ENCODE measurements at places on chromosomes 4 and X.

DNA sequence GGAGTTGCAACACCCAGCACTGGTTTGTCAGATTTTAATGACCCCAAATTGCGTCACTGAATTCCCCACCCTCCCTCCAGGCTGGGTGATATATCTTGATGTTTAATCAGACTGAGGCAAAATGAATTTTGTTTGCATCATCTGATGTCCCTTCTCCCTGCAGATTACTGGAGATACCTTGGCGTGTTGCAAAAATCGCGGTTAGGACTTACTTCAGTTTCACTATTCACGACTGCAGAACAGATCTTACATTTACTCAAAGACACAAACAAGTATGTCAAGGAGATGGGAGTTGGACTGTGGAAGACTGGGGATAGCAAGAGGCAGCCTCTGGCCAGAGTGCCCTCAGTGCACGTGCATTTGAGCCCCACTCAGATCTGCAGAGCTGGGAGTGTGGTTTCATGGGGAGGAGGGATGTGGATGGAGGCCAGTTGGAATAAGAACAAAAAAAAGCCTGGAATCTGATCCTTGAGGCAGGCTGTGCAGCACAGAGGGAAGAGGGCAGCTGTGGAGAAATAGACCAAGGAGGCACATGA lies 92.2 kb upstream of the MTM1 start:
- no peak for DNase-seq

DNA sequence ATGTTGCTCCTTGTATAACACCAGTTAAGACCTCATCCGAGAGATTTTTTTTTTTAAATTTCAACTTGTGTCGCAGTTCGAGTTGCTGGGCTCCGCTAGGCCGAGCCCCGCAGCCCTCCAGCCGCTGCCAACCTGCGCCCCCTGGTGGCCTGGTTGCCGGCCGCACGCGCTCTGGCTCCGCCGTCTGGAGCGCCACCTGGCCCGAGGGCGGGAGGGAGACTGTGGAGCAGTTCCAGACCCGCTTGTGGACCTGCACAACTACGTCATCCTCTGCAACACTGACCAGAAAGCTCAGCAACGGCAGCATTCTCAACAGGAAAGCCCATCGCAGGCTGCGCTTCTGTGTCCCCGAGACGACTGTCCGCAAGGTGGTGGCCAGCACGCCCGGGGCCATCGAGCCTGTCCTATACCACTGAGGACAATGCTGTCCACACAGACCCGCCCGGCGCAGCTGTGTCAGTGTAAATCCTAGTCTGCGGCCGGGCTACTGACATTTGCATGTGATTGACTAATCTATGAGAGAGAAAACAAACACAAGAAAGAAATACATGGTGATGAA lies 39.1 kb downstream of the ARL9 start:
- peak; percentile 57 for DNase-seq

- DNase-seq: no peak
Measured at GRCh38 chr4:4564522-4564921, 22.7 kb upstream of the STX18 start.

- DNase-seq: no peak
Measured at GRCh38 chr4:145755802-145756201, 75.9 kb downstream of the C4orf51 start.

DNA sequence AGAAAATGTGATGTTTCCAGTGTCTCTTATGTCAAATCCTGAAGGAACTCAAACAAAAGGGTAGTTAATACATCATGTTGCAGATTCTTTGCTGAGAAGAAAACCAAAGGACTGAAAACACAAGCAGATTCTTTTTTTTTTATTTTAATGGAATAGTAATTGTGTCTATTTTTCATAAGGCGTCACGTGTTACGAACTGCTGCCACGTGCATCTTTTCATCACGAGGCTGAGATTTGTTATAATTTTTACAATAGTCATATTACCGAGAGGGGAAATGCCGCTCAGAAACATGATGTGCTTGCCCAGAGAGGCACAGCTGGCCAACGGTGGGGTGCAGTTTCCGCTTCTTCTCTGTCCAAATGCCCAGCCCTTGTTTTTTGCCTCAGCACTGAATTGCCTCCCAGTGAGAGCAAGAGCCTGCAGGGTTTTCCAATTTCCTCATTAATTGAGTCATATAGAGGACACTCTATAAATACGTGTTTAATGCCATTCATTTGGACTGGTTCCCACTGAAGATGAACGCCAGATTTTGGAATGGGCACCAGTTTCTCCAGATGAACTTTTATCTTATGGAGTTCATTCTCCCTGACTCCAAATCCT lies 225.3 kb downstream of the STK32B start:
- no peak for DNase-seq

- DNase-seq: no peak
Measured at GRCh38 chrX:31445542-31445941, 373.7 kb upstream of the FTHL17 start.

- DNase-seq: no peak
Measured at GRCh38 chrX:106450405-106450804, 161.4 kb upstream of the RADX start.

GRCh38 chrX:47583240-47583861 lies 1.1 kb downstream of the TIMP1 start:
- DNase-seq: no peak

GRCh38 chr4:11505221-11505971 lies 76.7 kb upstream of the HS3ST1 start:
- no peak for DNase-seq

- DNase-seq: no peak
Measured at GRCh38 chr4:7392438-7393421, 42.0 kb downstream of the PSAPL1 start.

DNA sequence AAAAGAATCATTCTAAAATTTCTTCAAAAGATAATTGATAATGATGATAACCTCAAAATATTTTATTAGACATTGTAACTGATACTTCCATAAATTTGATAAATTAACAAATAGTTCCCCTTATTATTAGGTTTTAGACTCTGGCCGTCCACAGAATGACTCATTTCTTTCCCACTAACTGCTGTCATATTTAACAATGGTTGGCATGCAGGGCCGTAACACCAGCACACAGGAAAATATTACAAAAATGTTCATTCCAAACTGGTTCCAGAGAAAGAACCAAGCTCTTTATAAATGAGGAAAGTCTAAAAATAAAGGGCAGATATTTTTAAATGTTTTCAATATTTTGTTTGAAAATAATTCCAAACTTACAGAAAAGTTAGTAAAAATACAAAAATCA lies 28.2 kb downstream of the WDFY3 start:
- no peak for DNase-seq

- no peak for DNase-seq
Measured at GRCh38 chr4:145181091-145181501, 707 bp upstream of the OTUD4 start.

GRCh38 chrX:134933911-134934310 lies 56.9 kb upstream of the SMIM10 start:
- peak; percentile 17 for DNase-seq

DNA sequence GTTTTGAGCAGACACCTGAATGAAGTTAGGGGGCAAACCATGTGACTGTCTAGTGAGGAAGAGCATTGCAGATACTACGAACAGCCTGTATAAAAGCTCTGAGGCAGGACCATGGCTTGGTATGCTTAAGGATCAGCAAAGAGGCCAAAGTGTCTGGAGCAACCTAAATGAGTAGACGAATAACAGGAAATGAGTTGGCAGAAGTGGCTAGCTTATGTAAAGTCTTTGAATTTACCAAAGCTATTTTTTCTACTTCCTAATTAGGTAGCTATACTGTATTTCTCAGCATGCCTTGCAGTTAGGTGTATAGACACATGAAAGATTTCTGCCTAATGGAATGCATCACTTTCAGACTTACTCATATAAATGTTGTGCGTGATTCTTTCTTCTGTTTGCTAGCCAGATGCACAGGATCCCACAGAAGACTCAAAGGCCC lies 9.3 kb upstream of the GPRIN3 start:
- DNase-seq: no peak

DNA sequence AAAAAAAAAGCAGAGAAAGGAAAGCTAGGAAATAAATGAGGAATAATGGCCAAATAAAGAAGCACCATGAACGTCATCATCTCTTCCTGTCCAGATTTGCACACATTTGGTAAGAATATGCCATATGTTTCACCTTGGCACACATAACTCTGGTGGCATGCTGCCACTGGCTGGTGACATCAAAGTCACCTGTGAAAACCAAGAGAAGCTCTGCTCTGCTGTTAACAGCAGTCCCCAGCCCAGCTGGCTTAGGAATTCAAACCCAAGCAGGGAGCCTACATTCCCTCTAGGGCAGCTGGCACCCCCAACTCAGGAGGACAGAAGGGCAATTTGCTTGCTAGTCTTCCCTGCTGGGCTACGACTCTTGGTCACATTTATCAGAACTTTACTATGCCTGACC lies 77.6 kb downstream of the RASL11B start:
- no peak for DNase-seq

GRCh38 chr4:88275949-88276515 lies 8.3 kb downstream of the PPM1K start:
- DNase-seq: no peak

DNA sequence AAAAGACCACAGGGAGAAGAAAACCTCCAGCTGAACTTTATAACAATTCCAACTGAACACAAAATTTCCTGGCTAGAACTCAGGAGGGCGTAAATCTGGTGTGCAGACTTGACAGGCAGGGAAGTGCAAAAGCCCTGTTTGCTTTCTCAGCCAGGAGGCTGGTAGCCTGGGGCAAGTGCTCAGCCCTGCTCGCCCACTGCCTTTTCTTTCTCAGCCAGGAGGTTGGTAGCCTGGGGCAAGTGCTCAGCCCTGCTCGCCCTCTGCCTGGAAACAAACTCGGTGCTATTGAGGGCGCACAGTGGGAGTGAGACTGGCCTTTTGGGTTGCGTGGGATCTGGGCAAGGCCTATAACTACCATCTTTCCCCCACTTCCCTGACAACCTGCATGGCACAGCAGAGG lies 275.4 kb upstream of the MAOA start:
- no peak for DNase-seq

Measured in NCI-H1105 treated with DMSO at 0.1 percent for 48 hours (cell line).